ENCODE measurements at places on chromosomes 5 and 9.
A peak's percentile ranks its signal among the peaks of the same experiment; 100 is the strongest.

DNA sequence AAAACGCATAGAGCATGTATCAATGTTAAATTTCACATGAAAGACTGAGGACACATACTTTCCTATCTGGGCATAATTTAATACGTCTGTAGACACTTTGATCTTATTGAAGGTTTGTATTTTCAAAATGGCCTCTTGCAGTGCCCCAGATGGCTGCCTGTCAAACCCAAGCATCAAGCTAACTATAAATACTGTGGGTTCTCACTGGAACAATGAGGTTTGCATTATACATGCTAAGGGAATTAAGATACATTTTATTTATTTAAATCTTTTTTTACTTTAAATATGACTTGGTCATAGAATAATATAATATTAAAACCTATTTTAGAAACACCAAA, 702.9 kb upstream of the GRAMD2B start:
- no peak for DNase-seq

DNA sequence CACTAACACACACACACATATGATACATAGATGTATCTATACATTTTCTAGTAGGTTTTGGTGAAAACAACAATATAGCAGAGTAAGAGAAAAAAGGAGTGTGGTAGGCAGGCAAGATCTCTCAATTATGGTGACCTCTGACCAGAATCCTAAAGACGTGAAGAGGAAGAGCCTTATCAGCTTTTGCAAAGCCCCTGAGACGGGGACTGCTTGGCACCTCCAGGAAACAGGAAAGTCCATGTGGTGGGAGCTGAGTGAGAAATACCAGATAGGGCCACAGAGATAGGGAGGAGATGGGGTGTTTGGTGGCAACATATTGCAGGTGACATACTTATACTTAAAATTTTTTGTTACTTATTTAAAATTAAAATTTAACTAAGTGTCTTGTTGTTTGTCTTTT, 39.9 kb upstream of the CTXN3 start:
- DNase-seq, result no peak

GRCh38 chr9:23743036-23743435, 83.0 kb downstream of the ELAVL2 start:
- no peak for DNase-seq

- DNase-seq, result no peak
These were observed 166.8 kb downstream of the TRPM3 start for GRCh38 chr9:70954596-70955143.

- no peak for DNase-seq
These were observed 1.8 kb downstream of the ELAVL2 start for GRCh38 chr9:23823986-23824829.

GRCh38 chr9:114196979-114197622, 41.8 kb downstream of the COL27A1 start:
- DNase-seq, result no peak

- peak; percentile 57 for DNase-seq
These were observed 86.0 kb upstream of the SLC30A5 start for GRCh38 chr5:69007726-69008368.

- no peak for DNase-seq
These were observed 1.8 kb downstream of the HCN1 start for GRCh38 chr5:45694255-45694814.
